ENCODE measurements at places on chromosomes 3 and 15.

GRCh38 chr3:19216669-19217337, 68.5 kb downstream of the KCNH8 start:
- no peak for DNase-seq

DNA sequence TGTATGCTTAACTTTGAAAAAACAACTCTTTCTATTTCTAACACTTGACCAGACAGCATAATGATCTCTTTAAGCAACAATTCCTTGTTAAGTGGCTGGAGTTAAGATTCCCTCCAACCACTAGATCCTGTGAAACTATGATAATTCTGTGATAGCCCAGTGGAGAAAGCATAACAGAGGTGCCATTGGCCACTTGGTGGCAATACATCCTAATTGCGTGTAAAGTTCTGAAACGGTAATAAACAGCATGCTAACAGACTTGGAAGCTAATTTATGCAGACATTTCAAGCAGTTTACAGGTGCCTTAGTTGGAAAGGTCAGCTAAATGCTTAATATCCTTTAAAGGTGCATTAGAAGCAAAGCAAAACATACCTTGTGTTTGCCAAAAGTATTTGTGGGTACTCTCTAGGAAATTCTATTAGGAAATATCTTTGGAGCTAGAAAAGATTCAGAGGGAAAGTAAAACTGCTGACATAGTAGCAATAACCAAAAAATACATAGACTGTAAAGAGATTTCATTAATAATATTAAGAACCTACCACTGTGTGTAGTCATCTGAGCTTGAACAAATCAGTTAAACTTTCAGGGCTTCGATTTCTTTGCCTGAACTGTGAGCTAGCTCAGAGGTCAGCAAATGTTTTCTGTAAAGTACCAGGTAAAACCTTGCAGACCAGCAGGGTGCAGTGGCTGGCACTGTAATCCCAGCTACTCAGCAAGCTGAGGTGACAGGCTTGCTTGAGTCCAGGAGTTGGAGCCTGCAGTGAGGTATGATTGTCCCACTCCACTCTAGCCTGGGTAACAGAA, 19.0 kb upstream of the CSTA start:
- DNase-seq: no peak

- no peak for DNase-seq
These were observed 385.5 kb downstream of the IL20RB start for GRCh38 chr3:137343283-137343682.

DNA sequence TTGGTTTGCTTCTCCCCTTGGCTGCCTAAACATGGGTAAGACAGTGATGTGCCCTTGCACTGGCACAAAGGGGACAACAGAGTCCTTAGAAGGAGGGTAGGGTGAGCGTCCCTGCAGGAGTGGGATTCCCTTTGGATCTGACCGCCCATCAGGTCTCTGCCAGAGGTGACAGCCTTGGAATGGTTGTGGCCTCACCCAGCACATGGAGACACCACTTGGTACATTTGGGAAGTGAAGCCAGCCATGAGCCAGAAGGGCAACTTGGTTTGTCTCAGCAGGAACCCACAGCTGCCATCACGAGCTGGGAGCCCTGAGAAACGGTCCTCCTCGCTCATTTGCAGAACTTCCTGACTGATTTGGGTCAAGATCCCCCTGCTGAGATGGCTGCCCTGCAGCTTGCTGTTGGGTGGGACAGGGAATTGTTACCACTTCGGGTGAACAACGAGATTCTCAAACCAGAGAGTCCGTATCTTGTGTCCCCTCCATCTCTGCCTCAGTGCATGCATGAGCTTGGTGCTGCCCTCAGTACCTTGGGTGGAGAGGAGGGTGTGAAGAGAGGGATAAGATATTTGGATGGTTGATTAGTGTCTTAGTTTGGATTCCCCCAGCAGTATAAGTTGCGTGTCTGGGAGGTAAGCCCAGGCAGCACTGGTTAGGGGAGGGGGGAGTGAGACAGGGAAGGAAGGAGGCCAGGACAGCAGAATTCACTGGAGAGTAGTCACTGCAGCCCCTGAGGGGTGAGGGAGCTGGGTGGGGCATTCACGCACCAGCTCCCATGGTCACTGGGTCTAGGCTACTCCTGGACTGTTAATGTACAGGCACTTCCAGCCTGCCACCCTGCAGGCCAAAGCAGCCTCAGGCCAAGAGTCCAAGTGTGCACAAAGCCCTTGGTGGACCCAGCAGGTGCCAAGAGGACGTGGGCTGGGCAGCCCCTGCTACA, 168.8 kb upstream of the TOPAZ1 start:
- DNase-seq: no peak

DNA sequence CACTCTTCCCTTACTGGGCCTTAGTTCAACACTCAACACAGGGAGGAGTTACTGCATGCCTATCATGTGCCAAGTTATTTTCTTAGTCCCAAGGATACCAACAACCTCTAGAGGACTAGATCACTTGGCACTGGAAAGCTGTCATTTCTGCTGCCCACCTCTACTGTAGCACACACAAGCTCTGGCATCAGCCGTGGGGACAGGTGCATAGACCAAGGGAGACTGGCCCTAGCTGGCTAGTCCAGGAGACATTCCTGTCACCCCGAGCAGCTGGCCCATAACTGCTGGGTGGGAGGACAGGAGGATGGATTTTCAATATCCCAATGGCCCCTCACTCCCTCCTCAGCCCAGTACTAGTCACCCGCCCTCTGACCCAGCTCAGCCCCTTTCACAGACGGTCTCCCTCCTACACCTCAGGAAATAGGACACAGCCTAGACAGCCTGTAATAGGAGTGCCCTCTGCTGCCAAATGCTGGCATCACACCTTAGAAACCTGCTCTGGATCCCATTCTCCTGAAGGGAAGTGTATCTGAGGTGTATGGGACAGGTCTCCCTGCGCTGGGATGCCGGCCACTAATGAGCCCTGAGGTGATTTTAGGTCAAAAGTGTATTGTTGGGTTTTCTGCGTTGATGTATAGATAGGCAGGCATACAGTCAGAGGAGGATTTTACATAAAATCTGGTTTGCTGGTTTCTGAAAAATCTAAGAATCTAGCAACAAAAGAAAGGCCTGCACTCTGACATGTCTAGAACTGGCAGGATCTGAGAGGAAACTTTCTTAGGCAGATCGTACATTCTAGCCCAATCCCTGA, 3.4 kb upstream of the DZIP1L start:
- peak; percentile 43 for DNase-seq

DNA sequence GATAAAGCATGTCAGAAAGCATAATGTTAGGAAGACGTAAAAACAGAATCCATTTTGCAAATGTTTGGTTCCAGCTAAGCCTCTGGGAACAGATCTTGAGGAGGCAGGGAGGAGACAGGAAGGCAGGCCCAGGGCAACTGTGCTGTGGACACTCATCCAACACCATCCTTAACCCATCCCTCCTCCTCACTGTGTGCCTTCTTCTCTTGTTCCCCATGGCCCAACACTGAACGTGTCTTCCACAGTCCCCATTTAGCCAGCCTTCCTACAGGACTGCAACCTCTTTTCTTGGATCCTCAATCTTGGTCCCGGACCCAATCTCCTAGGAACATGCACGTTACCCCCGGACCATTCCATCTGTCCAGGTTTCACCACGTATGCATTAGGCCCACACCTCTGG, 15.4 kb downstream of the C2CD4B start:
- DNase-seq: no peak

DNA sequence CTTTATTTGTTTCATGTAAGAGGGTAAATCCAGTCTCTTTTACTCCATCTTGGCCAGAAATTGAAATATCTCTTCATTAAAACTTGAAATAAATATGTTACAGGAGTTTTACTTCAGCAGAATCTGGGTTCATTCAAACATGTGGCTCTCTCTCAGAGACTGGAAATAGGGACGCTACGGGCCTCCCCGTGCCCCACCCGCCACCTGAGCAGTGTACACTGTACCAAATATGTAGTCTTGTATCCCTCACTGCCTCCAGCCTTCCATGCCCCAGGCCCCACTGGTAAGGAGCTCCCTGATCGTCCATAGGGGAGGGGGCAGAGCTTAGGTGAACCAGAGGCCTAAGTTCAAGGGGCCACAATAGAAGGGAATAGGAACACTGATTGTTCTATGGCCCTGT, 36.0 kb downstream of the RPL39L start:
- no peak for DNase-seq
